ENCODE measurements at places on chromosomes 12 and 14.

DNA sequence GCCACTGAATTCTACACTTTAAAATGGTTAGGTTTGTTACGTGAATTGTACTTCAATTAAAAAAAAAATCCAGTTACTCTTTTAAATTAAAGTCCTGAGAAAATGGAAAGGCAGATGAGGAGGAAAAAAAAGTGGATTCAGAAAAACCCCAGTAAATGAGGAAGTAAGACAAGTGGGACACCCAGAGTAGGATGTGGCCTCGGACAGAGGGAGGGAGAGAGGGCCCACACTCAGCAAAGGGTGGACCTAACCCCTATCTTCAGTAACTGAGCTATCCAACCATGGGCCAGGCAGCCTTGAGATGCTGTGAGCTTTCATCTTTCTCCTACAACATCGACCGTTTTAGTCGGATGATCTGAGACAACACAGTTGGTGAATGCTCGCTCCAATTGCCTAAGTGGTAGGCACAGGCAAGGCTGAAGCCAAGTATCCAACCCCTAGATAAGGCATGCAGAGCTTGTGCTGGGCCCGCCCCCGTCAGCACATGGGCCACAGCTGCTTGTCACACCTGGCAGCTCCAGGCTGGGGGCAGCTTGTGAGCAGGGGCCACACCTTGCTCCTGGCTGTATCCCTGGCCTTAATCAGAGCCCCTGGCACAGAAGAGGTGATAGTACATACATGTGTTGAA lies 142.1 kb downstream of the TTC7B start:
- no peak for DNase-seq
- H3K4me3 ChIP-seq = no peak overlapping the region
- no peak overlapping the region for H3K27ac ChIP-seq

GRCh38 chr14:77314043-77314442 lies 6.6 kb downstream of the POMT2 start:
- no peaks in the 10 kb centered on the region for H3K36me3 ChIP-seq
- no peaks in the 10 kb centered on the region for H3K4me1 ChIP-seq
- no peak overlapping the region for H3K4me3 ChIP-seq
- DNase-seq = no peak
- H3K27ac ChIP-seq = no peak overlapping the region
- no peaks in the 10 kb centered on the region for H3K27me3 ChIP-seq

- DNase-seq = no peak
- peak overlapping the region; percentile 87 for H3K27ac ChIP-seq
- peak overlapping the region; percentile 79 for H3K4me3 ChIP-seq
- no peaks in the 10 kb centered on the region for H3K27me3 ChIP-seq
These were observed 25.6 kb upstream of the SLC2A3 start for GRCh38 chr12:7961395-7962178.

- no peak overlapping the region for H3K27ac ChIP-seq
- no peak for DNase-seq
- no peaks in the 10 kb centered on the region for H3K4me1 ChIP-seq
These were observed 37.8 kb upstream of the FOS start for GRCh38 chr14:75240781-75241180.

DNA sequence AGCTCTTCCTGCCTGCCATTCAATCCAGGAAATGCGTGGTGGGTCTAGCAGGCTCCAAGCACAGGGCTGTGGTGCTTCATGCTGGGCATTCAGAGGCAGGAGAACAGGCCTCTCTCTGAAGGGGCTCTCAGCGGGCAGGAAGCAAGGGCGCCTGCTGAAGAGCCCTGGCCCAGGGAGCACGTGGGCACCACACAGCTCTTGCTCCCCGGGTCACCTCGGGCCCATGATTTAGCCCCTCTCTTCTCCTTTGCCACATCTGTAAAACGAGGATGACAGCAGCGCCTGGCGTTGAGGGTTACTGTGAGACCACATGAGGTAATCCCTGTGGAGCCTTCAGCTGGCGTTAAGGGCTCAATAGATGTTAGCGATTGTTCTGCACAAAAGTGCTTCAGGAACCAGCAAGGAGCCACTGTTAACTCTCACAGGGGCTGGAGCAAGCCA lies 37.6 kb upstream of the SPTLC2 start:
- H3K36me3 ChIP-seq = no peaks in the 10 kb centered on the region
- no peak for DNase-seq
- no peak overlapping the region for H3K4me3 ChIP-seq
- H3K27ac ChIP-seq = no peak overlapping the region
- no peaks in the 10 kb centered on the region for H3K4me1 ChIP-seq

- H3K4me1 ChIP-seq = no peaks in the 10 kb centered on the region
- no peak for DNase-seq
- no peak overlapping the region for H3K4me3 ChIP-seq
- H3K36me3 ChIP-seq = no peaks in the 10 kb centered on the region
These were observed 148.3 kb upstream of the GRIN2B start for GRCh38 chr12:14129611-14130195.

DNA sequence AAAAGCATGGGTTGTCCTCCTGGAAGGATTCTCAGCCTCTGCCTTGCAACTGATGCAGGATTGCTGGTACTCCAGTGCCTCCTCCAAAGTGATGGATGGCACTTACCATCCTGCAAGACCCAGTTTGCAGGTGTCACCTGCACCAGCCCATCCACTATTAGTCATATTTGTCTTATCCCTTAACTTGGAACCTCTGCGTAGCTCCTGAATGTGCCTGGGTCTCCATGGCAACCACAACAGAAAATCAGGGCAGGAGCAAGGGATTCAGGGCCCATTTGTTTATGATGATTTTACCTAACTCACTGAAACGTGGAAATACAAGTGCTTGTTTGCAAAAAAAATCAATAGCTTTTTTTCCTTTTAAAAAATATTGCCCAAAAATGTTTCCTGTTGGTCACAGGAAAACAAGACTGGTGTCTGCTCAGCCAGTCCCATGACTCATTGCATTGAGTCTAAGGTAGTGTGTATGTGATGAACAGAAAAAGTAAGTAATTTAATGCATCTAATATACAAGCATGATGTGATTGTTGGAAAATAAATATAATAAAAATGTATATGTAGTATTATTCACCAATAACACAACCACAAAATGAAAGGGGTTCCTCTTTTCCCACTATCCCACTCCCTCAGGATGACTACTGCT lies 1196.3 kb upstream of the TMEM132C start:
- no peaks in the 10 kb centered on the region for H3K4me1 ChIP-seq
- no peaks in the 10 kb centered on the region for H3K27me3 ChIP-seq
- no peak overlapping the region for H3K27ac ChIP-seq
- H3K4me3 ChIP-seq = no peak overlapping the region

- no peak for DNase-seq
- no peaks in the 10 kb centered on the region for H3K4me1 ChIP-seq
- H3K27ac ChIP-seq = no peak overlapping the region
- H3K36me3 ChIP-seq = no peaks in the 10 kb centered on the region
- no peaks in the 10 kb centered on the region for H3K27me3 ChIP-seq
These were observed 39.9 kb downstream of the TMEM132D start for GRCh38 chr12:129863938-129864337.

Measured in naive thymus-derived CD4-positive, alpha-beta T cell (primary cell).